ENCODE measurements at places on chromosomes 12 and 14.

- DNase-seq = no peak
Measured at GRCh38 chr12:37545759-37546158, 770.8 kb upstream of the ALG10B start.

- DNase-seq = no peak
Measured at GRCh38 chr12:62576503-62576902, 109.9 kb downstream of the MON2 start.

DNA sequence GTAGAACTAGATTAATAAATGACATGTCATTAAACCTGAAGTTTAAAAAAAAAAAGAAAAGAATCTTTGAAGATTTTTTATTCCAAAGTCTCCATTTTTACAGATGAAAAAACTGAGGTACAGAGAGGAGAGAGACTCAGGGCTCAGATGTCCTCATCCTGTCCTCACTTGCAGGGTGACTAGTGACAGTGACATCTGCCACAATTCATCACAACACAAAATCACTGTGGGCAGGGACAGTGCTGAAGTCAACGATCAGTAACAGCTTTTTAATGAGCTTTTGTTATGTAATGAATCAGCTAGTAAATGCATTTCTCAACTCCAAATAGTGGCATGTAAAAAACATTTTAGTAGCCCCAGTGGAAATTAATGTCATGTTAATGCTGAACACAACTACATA lies 138.5 kb downstream of the NTF3 start:
- DNase-seq = no peak

DNA sequence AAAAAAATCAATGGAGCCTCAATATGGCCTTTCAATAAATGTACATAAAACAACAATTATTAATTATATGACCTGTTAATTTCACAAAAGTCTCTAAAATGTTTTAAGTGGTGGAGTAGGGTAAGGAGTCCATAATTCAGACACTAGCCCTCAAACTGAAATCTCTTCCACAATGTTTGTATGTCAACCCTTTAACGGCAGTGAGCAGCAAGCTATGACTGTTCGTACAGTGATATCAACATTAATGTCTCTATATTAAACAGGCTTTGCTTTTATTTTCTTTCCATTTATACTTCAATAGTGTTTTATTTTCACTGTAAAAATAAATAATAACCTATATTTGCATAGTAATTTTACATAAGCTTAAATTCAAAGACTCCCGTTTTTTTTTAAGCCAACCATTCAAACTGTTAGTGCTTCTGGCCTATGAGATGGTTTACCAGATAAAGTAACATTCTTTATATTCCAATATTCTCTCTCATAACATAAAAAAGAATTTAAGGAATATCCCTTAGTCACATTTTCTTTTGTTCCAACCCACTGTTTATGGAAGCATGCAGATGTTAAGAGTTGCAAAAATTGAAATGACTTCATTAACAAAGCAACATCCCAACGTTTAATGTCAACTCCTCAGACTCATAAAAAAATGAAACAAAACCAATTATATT lies 2.3 kb downstream of the CDK17 start:
- DNase-seq = no peak

GRCh38 chr12:1466481-1467154 lies 127.8 kb downstream of the FBXL14 start:
- no peak for DNase-seq

DNA sequence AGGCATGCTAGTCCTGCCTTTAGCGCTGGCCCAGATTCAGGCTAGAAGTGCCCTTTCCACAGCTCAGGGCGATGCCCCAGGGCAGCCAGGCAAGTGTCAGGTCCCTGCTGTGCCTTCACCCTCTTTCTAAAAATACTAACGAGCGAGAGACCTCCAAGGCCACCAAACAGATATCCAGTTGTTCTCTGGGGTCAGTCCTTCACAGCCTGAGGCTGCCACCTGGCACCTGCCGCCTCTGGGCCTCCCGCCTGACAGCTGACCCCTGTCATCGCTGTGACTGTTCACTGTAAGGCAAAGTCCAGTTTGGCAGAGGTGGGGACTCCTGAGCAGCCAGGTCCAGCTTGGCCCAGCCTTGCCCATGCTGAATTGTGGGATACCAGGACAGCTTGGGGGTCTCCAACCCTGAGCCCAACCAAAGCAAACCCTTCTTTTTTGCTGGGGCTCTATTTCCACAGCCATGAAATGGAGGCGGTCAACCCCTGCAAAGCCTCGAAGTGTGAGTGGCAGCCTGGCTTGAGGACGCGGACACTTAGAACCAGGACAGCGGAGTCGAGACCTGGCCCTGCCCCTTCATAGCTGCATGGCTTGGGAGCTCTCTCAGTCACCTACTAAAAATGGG lies 79.9 kb downstream of the NINJ2 start:
- no peak for DNase-seq

DNA sequence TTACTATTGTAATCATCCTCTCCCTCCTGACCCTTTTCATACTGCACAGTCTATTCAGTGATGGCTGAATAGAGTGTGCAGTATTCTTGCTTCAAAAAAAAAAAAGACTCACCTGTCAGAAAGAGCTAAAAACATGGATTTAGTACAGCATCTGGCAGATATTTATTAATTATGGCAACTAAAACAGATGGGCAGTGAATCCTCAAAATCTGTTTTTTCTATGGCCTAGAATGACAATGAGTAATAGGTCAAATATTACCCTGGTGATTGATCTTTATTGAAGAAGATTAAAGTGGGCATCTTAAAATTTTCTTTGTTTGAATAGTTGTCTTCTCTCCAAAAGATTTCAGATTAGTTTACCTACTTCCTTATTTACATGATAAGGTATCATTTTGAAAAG lies 543.6 kb downstream of the FOXG1 start:
- DNase-seq = no peak

DNA sequence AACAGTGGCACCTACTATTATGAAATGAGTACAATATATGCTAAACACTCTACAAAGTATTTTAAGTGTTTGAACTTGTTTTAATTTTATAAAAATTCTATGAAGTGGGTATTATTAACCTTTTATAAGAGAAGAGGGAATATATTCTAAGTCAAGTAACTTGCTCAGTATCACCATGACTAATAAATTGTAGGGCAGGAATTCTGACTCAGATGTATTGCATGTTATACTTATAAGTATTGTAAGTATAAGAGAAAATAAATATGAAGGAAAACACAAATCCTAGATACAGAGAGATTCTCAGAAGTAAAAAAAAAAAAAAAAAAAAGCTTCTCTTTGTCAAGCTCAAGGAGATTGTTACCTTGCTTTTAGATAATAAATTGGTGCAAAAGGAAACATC lies 893.2 kb downstream of the SLC16A7 start:
- no peak for DNase-seq

DNA sequence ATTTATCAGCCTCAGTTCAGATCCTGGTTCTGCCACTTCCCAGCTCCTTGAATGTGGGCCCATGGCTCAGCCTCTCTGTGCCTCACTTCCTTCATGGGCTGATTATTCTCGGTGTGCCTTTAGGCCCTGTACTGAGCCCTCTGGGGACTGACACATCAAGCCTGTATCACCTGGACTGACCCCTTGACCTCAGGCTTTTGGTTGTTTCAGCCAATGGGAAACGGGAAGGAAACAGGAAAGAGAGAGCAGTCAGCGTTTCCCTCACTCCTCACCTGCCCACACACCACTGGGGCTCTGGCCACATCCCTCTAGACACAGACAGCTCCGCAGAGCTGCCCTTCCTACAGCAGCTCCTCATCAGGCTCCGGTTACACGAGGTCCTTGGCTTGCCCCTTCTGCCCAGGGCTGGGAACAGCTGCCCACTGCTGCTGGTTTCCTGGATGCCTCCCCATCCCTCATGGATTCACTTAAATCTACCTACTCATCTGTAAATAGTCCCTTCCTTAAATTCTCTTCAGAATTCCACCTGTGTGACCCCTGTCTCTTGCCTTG lies 37.0 kb upstream of the ITPR2 start:
- no peak for DNase-seq

GRCh38 chr12:105020241-105020962 lies 34.3 kb downstream of the NOPCHAP1 start:
- no peak for DNase-seq

GRCh38 chr14:37369425-37369824 lies 171.7 kb downstream of the MIPOL1 start:
- DNase-seq = no peak

- DNase-seq = no peak
Measured at GRCh38 chr12:79689061-79689476, 1.7 kb downstream of the PAWR start.

- DNase-seq = no peak
Measured at GRCh38 chr12:91922674-91923073, 223.0 kb downstream of the BTG1 start.

- no peak for DNase-seq
Measured at GRCh38 chr12:998020-998874, 7.2 kb downstream of the ERC1 start.

DNA sequence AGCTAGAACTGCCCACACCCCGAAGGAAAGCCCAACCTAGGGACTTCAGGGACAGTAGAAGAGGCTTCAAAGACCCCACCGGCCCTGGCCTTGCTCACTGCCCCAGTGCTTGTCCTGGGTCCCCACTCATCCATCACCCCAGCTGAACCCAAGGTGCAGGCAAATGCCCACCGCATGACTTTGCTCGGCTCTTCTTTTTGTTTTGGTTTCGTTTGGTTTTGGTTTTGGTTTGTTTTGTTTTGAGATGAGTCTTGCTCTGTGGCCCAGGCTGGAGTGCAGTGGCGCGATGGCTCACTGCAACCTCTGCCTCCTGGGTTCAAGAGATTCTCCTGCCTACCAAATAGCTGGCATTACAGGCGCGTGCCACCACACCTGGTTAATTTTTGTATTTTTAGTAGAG lies 9.0 kb downstream of the CCDC85C start:
- peak; percentile 57 for DNase-seq

DNA sequence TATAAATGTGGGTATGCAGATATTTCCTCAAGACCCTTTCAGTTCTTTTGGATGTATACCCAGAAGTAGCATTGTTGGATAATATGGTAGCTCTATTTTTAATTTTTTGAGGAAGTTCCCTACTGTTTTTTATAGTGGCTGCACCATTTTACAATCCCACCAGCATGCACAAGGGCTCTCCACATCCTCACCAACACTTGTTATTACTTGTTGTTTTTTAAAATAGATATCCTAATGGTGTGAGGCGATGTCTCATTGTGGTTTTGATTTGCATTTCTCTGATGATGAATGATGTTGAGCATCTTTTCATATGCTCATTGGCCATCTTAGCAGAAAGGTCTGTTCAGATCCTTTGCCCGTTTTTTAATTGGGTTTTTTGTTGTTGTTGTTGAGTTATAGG lies 47.1 kb downstream of the DIP2B start:
- no peak for DNase-seq

- no peak for DNase-seq
Measured at GRCh38 chr14:99604766-99605298, 825 bp upstream of the CCDC85C start.

DNA sequence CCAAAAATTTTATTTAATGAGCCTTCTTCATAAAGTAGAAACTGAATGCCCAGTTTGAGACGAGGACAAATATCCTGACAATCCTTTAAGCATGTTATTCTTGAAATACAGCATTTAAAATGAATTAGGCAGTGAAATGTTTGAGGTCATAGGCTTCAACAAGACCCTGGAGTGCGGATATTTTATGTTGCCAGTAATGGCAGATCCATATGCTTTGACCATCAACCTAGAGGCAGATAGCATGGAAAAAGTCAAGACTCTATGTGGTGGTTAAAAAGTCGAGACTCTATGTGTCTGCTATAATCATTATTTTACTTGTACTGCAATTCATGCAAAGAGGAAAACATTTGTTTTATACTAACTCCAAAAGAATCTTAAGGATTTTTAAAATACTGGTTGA lies 2.0 kb upstream of the MAP4K5 start:
- no peak for DNase-seq

GRCh38 chr12:75634244-75635222 lies 123.1 kb upstream of the KRR1 start:
- DNase-seq = no peak

GRCh38 chr12:127964717-127965116 lies 302.3 kb upstream of the TMEM132C start:
- no peak for DNase-seq

DNA sequence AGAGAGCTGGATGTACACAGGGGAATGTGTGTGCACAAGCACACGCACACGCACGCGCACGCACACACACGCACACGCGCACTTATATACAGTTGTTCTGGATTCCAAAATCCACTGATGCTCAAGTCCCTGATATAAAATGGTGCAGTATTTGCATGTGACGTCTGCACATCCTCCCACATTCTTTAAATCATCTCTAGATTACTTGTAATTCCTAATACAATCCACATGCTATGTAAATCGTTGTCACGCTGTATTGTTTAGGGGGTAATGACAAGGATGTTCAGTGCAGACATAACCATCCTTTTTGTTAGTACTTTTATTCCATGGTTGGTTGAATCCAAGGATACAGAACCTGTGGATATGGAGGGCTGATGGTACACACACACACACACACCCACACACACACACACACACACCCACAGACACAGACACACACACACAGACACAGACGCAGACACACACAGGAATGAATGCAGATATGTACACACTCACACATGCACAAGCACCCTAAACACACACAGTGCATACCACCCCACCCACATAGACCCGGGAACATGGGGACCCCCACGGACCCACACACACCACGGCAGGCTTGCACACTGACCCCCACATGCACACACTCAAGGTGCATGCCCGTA lies 188.5 kb upstream of the PRMT8 start:
- no peak for DNase-seq

DNA sequence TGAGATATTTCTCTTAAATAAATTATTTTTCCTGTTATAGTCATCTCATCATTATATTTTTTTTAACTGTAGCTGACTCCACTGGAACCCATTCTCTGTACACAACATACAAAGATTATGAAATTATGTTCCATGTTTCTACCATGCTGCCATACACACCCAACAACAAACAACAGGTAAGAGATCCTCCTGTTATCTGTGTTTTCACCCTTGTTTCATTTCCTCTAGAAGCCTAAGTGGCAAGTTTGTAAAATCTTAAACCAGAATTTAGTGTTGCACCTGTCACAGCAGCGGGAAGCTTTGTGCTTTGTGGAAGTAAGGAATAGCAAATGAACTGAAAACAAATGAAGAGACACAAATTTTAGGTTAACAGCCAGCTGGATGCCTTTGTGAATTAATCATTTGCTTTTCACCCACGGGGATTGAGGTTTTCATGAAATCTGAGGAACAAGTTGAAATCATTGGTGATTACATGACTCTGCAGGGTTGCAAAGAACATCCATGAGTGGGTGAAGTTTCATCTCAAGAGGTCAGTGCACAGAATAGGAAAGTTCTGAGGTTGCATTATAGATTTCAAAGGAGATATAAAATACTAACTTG lies 273.9 kb upstream of the RGS6 start:
- no peak for DNase-seq

GRCh38 chr12:128073937-128074336 lies 193.0 kb upstream of the TMEM132C start:
- no peak for DNase-seq

DNA sequence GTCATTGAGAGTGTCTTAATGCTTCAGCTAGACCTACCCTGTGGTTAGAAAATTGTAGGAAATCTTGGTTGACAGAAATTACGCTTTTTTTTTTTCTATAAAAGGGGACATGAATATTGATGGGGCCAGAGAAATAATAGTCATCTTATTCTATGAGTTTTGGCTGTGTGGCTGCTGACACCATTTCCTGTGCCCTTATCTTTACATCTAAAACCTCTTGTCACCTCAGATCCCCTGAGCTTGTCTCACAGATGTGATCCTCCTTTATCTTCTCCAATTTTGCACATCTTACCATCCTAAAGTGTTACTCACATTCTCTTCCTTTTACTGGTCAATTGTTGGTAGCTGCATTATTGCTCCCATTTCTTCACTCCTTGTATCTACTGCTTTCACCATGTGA lies 36.1 kb downstream of the ASCL1 start:
- no peak for DNase-seq

- DNase-seq = peak; percentile 30
Measured at GRCh38 chr12:107670999-107671643, 14.5 kb upstream of the PWP1 start.

All from CD4-positive, alpha-beta T cell treated with Interleukin-17A for 1 hour (primary cell).